ENCODE measurements at places on chromosomes 3 and 15.

- no peak for DNase-seq
These were observed 73.5 kb downstream of the SLC49A4 start for GRCh38 chr3:122868322-122868721.

DNA sequence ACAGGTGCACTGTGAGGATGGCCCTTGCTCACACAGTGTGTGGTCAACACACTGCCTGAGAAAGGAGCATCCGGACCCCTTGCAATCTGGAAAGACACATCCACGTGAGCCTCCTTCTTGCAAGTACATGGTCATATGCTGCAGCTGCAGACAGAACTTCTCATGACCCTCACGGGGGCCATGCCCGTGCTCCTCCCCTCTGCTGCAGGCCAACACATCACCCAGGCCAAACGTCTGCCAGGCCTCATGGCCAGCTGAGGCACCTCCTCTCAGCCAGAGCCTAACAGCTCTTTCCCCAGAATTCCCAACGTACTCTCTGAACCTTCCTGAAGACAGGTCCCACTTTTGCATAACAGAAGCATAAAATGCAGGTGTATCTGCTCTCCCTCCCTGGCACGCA, 25.3 kb downstream of the SLC41A3 start:
- DNase-seq = no peak

DNA sequence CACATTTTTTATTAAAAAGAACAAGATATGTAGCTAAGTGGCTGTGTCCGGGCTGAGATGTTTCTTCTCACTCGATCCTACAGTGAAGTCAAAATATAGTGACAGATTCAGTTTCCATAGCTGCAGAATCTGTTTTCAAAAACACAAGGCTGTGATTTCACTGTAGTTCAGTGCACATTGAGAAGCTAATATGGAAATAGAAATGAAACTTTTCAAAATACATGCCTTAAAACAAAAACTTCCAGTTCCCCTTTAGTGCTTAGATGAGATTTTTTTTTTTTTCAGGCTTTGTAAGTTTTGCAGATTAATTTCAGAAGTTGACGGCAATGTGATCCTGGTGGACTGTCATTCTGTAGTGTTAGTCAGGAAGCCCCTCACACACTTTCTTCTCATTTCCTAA, 23.8 kb upstream of the TRAK1 start:
- DNase-seq = no peak

DNA sequence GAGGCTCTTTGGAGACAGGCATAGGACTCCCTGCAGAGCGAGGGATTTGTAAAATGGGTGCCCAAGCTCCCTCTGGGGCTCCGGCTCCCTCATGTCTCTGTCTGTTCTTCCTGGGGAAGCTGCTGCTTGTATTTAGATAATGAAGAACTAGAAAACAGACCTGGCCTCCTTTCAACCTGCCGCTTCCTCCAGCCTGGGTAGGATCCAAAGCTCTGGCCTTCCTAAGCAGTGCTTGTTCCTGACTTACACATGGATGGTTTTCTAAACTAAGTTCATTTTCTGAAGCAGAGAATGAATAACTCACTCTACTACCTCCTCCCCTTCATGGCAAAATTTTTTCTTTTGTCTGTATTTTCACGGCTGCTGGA, 36.9 kb upstream of the MYZAP start:
- no peak for DNase-seq

GRCh38 chr15:25733036-25733855, 129.9 kb downstream of the ATP10A start:
- DNase-seq = no peak

DNA sequence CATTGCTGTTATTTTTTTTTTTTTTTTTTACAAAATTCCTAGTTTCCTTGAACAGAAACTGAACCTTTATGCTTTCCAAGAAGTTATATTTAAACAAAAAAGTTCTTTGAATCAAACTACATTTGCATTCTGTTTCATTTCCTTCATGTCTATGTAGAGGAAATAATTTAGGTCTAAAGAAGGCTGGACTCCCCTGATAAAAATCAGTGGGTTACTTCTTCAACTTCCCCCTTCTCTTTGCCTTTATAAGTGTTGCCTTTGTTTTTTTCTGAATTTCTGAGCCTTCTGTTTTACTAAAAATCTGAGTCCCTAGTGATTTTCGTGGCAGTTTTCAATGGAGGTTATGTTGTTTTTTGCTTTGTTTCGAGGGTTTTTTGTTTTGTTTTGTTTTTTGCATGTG, 152.8 kb downstream of the CHDH start:
- DNase-seq = no peak

DNA sequence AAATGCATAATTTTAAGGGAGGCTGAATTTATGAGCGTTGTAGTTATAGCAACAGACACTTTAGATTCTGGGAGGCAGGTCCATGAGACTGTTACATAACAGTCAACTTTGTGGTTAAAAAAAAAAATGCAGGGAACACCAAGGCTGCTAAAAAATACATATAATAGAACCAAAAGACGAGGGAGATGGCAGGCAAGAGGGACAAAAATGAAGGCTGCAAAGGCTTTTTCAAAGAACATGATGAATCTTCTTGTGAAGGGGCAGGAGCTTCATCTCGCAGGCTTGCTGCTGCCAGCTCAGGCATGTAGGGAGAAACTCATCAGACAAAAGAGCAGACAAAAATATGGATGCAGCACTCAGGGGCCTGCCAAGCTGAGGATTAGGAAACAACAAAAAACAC, 243.9 kb downstream of the SHQ1 start:
- DNase-seq = no peak

DNA sequence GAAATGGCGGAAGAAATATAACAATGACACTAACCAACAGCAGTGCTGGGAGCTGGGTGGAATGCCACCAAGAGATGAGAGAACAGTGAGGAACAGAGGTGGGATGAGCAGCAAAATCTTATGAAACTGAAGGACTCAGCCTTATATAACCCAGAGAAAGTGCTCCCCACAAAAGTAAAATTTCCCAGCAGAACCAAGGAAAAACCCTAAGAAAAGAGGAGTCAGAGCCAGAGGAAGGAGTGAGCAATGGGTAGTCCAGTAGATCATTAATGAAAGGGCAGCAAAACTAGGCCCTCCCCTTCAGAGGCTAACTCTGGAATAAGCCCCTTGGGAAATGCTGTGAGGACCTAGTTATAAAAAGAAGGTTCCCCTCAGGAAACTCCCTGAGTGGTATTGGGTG, 24.7 kb upstream of the UBE2E1 start:
- DNase-seq = no peak

- no peak for DNase-seq
These were observed 19.4 kb upstream of the OCA2 start for GRCh38 chr15:28118531-28118930.

- no peak for DNase-seq
These were observed 188.1 kb downstream of the FOXP1 start for GRCh38 chr3:71395470-71395869.

- DNase-seq = no peak
These were observed 960.1 kb downstream of the FHIT start for GRCh38 chr3:60291115-60291514.

- no peak for DNase-seq
These were observed 7.0 kb upstream of the OXTR start for GRCh38 chr3:8776406-8776805.

DNA sequence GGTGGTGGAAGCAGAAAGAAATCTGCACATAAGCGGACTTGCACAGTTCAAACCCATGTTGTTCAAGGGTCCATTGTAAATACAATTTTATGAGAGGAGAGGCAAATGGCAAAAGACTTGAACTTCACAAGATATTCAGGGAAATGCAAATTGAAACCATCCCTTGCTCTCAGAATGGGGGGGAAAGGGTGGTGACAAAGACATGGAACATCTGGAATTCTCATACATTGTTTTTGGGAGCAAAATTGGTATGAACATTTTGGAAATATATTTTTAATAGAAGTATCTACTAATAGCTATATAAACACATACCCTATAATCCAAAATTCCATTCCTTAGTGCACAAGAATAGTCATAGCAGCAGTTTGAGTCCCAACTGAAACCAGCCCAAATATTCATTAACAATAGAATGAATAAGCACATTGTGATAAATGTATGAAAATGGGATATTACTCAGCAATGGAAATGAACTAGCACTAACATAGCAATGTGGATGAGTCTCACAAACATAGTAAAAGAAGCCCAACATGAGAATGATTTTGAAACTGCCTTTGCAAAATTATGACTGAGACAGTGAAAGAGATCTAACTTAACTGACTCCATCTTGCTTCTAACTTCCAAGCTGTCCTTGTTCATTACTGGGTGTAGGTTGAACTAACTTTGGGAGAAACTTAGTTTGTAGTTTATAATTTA, 77.2 kb downstream of the CD200R1L start:
- no peak for DNase-seq

DNA sequence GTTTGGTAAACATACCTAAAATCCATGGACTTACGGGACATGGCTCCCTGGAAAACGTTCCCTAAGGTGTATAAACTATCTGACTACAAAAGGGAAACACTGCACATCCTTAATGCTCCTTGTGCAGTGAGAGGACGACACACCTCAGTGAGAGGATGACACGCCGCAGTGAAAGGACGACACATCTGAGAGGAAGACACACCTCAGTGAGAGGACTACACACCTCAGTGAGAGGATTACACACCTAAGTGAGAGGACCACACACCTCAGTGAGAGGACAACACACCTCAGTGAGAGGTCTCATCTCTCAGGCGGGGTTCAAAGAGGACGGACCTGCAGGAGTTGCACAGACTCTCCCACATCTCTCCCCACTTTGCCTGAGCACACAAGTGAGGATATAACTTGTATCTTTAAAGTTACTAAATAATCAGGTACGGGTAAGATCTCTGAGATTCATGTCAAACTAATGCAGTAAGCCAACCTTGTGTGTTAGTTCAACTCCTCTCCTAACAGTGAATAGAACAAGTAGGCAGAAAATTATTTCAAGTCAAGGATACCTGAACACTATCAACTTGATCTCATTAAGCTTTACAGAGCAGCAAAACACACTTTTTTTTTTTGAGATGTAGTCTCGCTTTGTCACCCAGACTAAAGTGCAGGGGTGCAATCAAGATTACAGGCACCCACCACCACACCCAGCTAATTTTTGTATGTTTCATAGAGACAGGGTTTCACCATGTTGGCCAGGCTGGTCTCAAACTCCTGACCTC, 32.1 kb downstream of the HERC2 start:
- no peak for DNase-seq

DNA sequence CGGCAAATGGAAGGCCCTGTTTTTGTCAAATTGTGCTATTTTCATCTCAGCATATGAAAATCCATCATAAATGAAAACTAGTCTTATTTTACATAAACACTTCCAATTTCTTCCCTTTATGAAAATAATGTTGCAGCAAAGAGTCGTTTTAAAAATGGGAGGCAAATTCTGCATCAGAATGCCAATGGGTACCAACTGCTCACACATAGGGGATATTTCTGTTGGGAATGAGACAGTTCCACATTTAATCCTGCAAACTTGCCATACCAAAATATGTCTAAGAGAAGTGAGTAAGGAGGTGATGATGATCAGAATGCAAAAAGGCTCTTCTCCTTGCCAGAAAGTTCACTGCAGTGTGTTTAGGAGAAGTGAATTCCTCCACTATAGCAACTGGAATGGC, 391.7 kb downstream of the CACNA2D3 start:
- no peak for DNase-seq

GRCh38 chr3:155805802-155806618, at the start of gene C3orf33:
TSS of gene C3orf33 (minus strand) at chr3:155806278. CDS start at chr3:155806252, 26 bp downstream.
- DNase-seq = peak; percentile 26

- no peak for DNase-seq
These were observed 85.6 kb downstream of the CPN2 start for GRCh38 chr3:194265505-194265892.

DNA sequence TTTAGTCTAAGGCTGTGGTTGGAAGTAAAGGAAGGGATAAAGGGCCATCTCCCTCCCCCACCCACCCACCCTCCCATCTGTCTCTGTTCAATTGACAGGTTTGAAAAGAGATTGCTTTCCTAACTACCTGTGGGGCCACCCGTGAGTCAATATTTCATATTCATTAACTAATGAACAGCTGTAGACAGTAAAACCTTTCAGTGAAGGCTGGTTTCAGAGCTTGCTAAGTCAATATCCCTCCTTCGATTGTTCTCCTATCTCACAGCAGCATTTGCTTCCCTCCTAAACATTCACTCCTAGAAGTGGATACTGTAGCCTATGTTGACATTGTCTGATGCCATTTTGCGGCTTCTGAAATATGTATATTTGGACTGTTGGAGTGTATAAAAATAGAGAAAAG, 85.9 kb upstream of the SYNPR start:
- DNase-seq = no peak

- no peak for DNase-seq
These were observed 1007.2 kb upstream of the ALCAM start for GRCh38 chr3:104359546-104359945.

DNA sequence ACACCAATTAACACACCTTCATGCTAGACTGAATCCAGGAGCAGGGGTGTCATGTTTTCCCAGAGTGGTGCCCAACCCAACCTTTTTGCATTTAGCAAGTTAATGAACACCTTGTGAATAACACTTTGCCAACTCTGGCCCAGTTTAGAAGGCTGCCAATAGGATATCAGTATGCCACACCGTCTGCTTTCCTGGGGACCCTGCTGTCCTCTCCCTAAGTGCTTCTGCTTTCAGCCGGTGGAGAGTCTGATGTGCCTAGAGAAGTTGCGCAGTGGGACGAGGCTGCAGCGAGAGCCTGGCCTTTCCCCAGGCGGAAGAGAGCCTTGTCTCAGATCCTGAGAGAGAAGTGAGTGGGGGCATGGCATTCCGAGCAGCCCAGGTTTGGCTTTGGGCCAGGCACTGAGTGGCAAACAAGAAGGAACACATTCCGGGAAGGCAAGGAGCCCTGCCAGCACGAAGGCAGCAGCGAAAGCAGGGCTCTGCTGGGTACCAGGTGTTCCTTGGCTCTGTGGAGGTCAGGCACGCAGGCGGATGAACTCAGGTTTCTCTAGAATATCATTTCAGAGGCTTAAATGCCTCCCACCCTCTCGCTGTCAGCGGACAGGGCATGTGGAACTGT, 36.9 kb downstream of the SENP8 start:
- DNase-seq = no peak

GRCh38 chr3:182479419-182480336, 313.6 kb upstream of the ATP11B start:
- no peak for DNase-seq

DNA sequence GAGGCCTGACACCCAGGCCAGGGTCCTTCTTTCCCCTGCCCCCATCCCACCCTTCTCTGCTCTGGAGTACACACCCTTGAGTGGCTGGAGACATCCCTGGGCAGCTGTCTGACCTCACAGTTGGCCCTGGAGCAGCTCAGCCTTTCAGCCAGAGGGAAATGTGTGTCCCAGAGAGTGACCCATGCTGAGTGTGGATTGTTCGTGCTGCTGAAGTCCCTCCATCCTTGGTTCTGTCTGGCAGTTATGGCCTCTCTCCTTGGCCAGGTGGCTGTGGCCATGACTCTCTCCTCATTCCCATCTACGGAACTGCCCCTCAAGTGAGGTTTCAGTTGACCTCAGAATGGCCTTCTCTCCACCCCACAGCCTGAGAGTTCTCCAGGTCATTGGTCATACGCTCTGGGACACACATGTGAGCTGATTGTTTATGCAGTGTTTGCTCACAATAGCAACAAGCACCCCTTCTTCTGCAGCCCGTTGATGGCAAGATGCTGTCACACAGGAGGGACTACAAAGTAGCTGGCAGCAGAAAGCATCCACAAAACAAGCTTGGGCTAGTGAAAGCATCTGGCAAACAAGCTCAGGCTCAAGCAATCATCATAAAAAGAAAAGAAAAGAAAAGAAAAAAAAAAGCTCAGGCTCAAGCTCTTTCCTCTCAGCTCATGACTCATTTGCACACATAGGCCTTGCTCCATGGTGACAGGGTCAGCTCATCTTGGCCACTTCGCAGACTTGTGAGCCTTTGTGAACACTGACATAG, 55.3 kb upstream of the ITGA11 start:
- no peak for DNase-seq
